ENCODE measurements at places on chromosomes 2 and 18. TPM values are rescaled to one million over a fixed set of nuclear protein-coding genes. Genes with fewer than 3 reads are reported as not detected.

DNA sequence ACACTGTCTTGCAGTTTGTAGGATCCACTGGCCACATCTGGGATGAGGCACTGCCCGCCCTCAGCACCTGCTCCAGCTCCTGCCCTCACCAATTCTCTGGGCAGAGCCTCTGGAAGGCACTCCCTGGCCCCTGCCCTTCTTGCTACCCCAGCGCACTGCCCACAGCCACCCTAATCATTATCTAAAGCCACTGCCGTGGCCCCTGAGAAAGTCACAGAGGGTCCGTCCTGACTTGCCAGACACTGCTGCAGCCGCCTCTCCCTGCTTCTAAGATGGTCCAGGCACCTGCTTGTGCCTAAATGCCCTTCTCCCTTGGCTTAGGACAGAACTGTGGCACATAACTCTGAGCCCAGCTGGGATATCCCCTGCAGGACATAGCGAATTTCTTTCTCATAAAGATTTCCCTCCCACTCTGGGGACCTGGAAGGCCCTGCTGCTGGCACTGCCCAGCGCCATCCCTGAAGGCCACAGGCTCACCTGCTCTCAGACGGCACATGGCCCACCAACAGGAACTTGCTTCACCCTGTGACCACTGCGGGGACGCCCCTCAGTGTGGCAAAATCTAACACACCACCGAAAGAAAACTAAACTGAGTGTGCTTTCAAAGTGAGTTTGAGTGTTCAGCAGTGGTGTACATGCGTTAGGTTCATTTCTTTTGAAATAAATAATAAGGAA is 244.9 kb downstream of the HDAC4 start:
- no peak for DNase-seq

The PKDCC gene
- 51.1 TPM for total RNA-seq

DNA sequence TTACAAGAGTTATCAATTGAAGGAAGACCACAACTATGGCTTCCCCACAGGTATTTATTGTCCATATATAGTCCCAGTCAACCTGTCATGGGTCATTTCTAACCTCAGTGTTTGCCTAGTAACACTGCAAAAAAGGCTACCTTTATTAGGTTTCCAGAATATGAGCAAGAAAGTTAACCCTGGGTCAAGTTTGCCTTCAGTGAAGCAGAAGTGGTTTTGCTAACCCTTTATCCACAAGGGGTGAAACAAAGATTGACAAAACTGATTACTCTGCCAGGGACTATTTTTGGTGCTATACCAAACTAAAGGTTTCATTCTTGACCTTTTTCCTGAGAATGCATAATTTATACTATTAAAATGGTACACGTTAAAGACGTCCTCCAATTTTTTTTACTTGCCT is 28.8 kb downstream of the SP100 start:
- no peak for DNase-seq

DNA sequence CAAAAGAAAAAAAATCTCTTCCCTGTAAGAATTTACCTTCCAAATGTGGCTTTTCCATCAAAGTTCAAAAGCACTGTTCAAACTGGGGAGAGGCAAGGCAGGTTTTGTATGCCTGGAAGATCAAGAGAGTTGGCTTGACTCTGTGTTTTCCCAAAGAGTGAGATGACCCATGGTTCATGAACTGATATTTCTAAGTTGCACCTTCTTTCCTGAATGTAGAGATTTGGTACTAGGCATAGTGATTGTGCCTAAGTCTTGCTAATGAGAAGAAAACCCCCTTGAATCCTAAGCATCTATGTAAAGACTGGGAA is 23.4 kb upstream of the LPIN1 start:
- no peak for DNase-seq

GRCh38 chr2:230666446-230666845 is 46.2 kb upstream of the CAB39 start:
- DNase-seq = no peak

DNA sequence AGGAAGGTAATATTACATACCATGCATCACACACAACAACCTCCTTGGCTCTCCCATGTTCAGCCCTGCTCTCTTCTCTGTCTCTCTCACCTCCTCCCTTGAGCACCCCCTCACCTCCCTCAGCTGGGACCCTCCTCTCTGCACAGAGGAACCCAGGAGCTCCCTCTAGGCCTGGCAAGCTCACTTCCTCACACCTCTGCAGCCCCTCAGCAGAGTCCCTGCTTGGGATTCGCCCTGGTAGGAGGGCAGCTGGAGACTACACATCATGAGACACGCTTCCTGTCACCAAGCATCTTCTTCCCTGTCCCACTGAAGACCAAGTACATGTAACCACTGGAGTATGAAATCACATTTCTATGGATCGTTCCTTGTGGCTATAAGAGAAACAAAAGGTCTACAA is 51.0 kb downstream of the ADD2 start:
- DNase-seq = no peak

DNA sequence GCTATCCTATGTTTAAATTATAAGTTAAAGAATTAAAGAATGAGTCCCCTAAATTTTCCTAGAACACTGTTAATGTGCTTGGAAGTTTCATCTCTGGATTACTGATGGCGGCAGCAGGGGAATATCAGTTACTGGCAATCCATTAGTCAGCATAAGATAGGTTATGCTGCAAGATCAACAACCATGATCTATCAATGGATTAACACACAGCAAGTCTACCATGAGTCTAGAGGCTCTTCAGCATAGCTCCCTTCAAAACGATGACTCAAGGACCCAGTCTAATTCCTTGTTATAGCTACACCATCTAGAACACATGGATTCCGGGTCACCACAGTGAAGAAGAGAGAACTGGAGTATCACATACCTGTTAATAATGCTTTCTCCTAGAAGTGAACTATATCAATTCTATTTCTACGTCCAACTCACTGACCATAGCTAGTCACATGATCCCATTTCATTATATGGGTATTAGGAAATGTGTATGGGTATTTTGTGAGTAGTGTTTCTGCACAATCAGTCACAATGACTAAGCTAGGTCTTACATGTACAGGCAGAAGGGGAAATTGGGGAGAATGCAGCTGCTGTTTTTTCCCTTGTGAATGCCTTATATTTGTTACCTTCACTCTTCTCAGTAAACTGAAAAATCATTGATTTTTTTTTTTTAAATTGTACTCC is 108.3 kb upstream of the MAPRE2 start:
- no peak for DNase-seq

The NEMP2 gene
- total RNA-seq = 5.1 TPM

The NYAP2 gene
- not detected for total RNA-seq

Data from epithelial cell of proximal tubule (primary cell).